Bronchial epithelial cell (primary cell): ENCODE measurements at places on chromosomes 4 and X. TPM values are rescaled to one million over a fixed set of nuclear protein-coding genes. Genes with fewer than 3 reads are reported as not detected.

DGKQ gene
- 17.9 and 24.8 TPM in 2 replicates for total RNA-seq

KDM5C gene
- total RNA-seq = 64.5 and 151 TPM in 2 replicates

FRG2 gene
- not detected in 2 replicates for total RNA-seq

PNPLA4 gene
- total RNA-seq = 10.3 and 31.1 TPM in 2 replicates

FAM184B gene
- not detected in 2 replicates for total RNA-seq

NALF2 gene
- 0.79 and 2.8 TPM in 2 replicates for total RNA-seq

CPEB2 gene
- total RNA-seq = 9.0 and 11.3 TPM in 2 replicates
